CD4-positive, alpha-beta T cell treated with Interleukin-12 subunit alpha and Interleukin-12 subunit beta, for 1 hour (primary cell): ENCODE measurements at places on chromosomes 5 and 9.
A peak's percentile ranks its signal among the peaks of the same experiment; 100 is the strongest.

- DNase-seq: no peak
Observed at GRCh38 chr5:150568663-150569062, 60.7 kb downstream of the NDST1 start.

DNA sequence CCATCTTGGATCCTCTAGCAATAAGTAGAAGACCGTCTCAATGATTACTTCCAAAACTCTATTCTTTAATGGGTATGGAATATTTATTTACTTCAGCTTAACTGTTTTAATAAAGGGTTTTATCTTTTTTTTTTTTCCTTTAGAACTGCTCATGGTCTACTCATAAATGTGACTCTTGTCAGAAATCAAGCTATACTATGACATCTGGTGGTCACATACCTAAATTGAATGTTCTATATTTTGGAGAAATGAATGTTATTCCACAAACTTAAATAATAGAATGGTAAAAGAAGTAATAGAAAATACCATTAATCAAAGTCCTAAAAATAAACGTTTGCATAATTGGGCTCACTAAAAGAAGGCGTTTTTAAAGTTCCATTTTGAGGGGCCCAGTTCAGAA, 131.2 kb upstream of the PLCXD3 start:
- DNase-seq: no peak

DNA sequence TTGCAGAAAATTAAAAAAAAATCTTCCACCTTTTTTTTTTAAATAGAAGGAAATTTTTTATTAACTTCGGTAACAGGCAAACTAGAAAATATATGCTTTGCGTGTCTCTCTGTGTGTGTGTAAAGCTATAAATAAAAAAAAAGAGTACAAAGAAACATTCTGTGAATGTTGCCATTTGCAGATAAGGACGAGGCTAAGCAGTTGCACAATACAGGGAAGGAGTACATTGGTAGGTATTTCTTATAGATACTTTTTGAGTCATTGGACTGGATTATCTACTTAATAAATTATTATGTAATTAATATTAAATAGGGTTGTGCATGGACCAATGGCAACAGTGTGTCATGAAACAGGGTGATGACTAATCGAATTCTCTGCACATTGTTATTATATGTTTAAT, 102.4 kb downstream of the CAMK4 start:
- DNase-seq: no peak

DNA sequence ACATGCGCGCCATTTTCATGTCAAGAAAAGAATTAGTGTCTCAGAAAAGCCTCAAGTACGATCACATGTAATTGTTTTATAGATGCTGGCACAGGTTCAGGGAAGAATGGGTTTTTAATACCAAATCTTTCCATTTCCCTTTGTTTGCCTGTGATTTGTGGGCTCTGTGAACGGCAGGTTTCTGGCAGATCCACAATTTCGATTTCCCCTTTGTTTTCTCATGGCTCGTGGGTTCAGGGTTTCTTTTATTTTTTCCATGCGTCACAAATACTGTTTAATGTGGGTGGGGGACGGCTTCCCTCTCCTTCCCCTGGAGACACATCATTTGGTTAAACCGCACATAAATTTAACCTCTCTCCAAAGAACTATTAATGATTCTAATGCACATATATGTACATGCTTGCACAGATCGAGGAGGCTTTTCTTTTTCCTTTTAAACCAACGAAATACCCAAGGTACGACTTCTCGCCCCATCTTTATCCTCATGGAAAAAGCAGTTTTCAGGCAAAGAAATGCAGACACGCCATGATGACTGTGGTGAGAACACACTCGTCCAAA, 195.9 kb downstream of the SLIT3 start:
- no peak for DNase-seq

- DNase-seq: no peak
Observed at GRCh38 chr5:28750251-28750650, 1711.9 kb upstream of the CDH9 start.

DNA sequence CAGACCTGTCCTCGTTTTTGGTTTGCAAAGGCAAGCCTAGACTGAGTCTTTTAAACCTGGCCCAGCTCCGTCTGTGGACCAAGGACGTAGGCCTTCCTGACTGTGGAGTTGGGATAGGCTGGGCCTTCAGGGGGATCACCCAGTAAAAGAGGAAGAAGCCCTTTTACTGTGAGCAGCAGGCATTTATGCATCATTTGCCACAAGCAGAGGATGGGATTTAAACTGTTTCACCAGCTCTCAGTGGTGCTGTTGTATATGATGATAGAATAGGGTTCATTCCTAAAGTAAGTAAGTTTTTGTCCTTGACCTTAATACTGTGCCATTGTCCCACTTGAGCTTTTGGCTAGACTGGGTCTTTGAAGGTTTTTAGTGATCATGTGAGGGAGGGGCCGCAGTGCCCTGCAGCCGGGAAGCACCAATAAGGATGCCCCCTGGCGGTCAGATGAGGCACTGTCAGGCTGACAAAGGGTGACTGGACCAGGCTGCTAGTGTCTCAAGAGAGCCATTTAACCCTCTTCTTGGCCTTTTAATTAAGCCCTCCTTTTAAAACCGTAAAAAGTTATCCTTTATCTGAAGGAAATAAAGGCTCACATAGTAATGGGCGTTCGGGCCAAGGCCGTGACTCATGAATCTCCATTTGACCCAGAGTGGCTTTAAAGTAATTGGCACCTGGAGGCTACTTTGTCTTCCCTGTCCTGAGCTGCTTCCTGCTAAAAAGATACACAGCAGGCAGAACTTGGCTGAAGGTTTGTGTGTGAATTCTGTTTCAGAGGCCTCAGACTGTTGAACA, 74.0 kb downstream of the UBAP1 start:
- DNase-seq: peak; percentile 71

- no peak for DNase-seq
Observed at GRCh38 chr9:20032413-20033006, 243.7 kb upstream of the SLC24A2 start.

DNA sequence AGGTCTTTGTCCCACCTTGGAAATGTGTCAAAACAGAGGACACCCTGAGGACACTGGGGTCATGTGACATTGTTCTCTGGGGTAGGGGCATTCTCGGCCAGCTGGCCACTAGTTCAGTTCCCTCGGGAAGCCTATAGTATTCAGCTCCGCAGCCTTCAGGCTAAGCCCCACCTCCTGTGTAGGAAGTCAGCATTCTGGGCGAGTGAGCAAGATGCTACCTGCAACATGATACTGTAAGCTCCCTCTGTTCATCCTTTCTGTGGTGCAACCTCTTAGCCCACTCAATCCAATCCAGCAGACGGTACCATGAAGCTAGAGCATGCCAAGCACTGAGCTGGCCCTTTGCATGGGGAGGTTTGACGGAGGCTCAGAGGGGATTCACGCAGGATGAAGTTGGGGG, 5.3 kb downstream of the NTNG2 start:
- DNase-seq: no peak

DNA sequence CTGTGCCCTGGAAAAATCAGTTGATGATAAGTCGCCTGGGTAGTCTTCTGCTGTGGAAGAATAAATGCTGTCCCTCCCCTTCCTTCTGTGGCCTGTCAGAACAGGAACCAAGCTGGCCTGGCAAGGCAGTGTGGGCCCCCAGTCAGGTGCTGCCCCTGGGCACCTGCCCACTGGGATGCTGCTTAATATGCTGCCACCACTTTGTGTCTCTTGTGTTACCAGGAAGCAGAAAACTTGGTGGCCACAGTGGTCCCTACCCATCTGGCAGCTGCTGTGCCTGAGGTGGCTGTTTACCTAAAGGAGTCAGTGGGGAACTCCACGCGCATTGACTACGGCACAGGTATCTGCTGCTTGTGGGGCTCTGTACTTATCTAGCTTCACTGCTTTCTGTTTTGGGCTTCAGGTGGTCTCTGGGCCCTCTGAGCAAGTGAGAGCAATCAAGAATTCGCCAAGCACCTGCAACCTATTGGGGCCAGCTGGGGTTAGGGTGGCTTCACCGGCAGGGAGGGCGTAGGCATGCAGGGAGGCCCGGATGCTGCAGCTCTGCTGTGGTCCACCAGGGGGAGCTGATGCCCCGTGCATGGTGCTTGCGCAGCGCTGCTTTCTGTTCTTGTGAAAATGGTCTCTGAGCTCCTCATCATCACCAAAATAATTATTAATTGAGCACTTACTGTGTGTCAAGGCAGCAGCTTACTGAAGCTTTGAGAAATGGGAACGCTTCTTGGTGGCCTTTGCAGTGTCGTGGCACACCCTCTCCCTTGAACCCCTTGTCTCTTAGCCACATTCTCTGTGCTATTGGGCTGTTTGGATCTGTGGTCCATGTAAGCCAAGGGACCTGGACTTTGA, 20.3 kb downstream of the PTPA start:
- peak; percentile 88 for DNase-seq

DNA sequence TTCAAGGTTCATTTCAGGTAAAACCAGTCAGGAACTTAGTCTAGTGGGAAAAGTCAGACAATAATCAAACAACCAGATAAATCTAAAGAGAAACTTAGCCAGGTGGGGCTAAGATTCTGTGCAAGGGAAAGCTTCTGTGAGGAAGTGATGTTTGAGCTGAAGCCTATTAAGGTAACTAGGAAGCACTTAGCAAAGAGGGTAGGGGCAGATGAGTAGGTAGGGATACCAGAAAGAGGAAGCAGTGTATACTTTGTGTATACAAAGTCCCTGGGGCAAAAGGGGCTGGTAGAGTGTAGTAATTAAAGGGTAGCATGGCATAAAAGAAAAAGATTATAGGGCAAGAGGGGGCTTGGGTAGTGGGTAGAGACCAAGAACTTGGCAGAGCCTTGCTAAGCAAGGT, 3.6 kb upstream of the SPATA24 start:
- no peak for DNase-seq

DNA sequence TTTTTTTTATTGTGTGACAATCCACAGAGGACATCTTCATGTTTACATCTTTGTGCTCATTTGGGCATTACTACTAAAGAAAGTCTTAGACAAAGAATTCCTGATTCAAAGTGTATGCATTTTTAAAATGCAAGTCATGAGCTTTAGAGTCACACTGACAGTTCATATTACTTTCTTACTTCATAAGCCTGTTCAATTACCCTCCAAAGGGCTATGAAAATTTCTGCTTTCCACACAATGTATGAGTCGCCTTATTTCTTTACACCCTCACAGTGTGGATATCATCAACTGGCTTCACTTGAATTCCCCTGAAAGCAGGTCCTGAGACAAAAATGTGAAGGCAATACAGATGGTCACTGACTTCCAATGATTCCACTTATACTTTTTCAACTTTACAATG, 280.4 kb upstream of the PTGER4 start:
- no peak for DNase-seq

GRCh38 chr5:107538805-107539445, 131.8 kb downstream of the EFNA5 start:
- no peak for DNase-seq

DNA sequence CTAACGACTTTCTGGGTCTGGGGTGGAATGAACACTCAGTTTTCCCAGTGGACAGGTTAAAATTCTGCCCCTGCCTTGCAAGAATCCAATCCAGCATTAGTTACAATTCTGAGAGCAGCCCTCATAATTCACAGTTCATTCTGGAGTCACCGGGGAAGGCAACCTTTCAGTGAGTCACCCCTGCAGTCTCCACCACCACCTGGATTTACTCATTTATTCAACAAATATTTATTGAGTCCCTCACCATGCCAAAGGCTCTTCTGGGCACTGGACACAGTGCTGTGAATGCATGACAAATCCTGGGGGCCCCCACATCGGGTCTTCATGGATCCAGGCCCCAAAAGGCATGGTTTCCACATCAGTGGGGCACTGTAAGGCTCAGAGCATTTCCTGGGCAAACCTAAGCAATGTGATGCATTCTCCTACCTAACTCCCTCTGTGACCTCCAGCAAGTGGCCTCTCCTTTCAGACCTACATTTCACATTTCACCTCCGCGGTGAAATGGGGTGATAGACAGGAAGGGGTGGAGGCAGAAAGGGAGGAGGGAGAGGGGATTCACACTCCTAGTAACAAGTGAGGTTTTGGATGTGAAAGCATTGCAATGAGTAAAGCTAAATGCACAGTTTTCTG, 6.4 kb upstream of the MSX2 start:
- no peak for DNase-seq
